Stimulated activated CD8-positive, alpha-beta memory T cell treated with anti-CD3 and anti-CD28 coated beads, Interleukin-4, amount 100 ng/mL, for 1 hour (primary cell): ENCODE measurements at places on chromosomes 3 and 15.

DNA sequence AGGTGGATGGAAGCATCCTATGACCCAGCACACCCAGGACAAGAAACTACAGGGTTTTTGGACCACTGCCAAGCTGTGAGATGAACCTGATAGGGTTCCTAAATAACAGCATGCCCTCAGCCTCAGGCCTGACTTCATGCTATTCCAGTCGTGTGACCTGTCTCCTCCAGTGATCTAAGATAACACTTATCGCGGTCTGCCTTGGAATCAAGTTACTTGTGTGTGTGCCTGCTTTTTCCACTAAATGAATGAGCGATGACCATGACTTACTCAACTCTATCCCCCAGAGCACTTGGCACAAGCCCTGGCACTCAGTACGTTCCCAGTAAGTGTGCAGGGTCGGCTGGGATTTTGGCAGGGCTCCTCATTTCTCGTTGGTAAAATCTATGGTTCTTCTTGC lies 172.7 kb upstream of the TP63 start:
- DNase-seq, result no peak

DNA sequence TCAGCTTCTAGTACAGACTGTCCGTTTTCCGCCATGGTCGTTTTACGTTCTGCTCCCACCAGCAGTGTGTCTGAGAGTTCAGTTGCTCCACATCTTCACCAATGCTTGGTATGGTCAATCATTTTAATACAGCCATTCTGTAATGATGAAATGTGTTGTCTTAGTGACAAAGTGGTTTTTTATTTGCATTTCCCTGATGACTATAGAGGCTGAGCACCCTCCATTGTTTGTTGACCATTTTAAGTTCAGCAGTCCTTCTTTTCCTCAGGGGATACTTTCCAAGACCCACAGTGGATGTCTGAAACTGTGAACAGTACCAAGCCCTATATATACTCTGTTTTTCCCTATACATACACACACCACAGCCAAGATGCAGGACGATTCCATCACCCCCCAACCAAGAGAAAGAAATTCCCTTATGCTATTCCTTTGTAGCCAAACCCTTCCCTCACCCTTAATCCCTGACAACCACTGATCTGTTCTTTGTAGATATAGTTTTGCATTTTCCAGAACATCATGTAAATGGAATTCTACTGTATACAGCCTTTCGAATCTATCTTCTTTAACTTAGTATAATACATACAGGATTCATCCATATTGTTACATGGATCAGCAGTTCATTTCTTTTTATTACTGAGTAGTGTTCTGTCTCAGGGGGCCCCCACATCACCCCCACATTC lies 55.9 kb downstream of the C3orf20 start:
- DNase-seq, result no peak

GRCh38 chr3:69690-70089 lies 126.9 kb upstream of the CHL1 start:
- no peak for DNase-seq

- DNase-seq, result no peak
Observed at GRCh38 chr3:143002727-143003126, 1.4 kb downstream of the U2SURP start.

DNA sequence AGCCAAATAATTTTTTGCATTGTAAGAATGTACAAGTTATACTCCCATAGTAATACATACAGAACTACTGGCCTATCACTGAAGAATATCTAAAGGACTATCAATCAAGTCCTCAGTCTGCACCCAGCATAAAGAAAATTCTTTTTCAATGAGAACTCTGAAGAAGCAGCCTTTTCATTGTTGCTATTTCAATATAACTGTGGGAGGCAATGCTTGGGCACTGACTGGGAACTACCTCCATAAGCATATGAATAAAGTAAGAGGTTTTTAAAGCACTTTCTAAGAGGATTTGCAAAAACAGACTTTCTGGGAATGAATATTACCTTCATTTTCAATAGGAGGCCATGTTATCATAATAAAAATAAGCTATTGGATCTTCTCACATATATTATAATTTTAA lies 24.6 kb upstream of the NECTIN3 start:
- DNase-seq, result no peak

DNA sequence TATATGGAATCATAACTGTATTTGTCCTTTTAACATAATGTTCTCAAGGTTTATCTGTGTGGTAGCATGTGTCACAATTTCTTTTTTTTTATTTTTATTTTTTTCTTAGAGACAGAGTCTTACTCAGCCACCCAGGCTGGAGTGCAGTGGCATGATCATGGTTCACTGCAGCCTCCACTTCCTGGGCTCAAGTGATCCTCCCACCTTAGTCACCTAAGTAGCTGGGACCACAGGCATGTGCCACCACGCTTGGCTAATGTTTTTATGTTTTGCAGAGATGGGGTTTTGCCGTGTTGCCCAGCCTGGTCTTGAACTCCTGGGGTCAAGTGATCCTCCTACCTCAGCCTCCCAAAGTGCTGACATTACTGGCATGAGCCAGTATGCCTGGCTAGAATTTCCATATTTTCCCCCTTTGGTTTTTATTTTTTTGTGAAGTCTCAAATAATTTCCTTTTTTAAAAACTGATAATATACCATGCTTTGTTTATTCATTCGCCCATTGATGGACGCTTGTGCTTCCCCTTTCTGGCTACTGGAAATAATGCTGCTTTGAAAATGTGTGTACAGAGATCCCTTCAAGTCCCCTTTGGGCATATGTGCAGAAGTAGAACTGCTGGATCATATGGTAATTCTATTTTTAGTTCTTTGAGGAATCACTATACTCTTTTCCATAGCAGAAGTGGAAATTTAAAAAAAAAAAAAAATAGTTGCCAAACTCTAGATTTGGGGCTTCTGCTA lies 28.4 kb downstream of the TMEM40 start:
- DNase-seq, result no peak

DNA sequence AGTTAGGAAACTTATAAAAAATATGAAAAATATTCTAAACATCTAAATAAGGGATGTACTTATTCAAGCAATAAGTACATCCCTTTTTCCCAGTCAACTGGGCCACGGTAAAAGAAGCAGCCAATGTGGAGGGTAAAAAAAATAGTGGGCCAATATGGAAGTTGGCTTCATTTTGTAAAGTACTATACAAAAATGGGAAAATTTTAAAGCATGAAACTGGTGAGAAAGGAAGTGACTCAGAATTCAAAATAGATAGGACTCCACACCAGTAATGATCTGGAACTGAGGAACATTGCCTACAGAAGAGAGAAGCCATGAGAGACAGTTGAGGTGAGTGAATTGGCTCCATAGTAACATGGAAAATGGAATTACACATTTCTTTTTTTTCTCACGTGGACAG lies 108.9 kb downstream of the FNDC3B start:
- DNase-seq, result no peak

DNA sequence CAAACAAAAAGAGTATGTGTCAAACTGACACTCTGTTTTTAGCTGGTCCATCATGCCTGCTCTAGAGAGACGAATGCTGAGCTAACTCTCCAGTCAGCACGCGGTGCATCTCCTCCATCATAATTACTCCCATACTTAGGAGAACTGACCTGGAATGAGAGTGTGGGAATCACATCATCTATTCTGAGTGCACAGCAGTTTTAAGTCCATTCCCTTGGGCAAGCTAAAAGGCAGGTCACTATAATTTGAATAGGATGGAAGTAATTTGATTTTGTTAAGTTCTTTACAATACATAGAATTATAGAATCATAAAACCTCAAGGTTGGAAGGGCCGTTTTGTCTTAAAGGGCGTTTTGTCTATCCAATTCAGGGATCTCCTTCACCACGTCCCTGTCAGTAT lies 251.6 kb downstream of the XXYLT1 start:
- no peak for DNase-seq
